ENCODE measurements at places on chromosomes 4 and X.

GRCh38 chr4:108148316-108148715 is 20.4 kb downstream of the LEF1 start:
- DNase-seq: no peak

DNA sequence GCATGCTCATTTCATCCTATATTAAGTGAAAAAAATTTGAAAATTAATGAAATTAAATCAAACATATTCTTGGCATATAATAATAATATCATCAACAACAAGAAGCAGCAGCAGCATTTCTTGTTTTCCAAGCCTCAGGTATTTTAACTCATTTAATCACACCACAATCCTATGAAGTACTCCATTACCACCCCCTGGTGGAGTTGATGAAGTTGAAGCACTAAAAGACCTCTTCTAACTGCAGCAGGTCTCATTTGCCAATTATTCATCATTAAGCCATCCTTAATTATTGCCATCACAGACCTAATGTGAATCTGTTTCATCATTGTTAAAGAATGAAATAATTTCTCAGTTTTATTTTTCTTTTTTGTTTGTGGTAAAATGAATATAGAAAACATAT is 801.4 kb upstream of the GRID2 start:
- no peak for DNase-seq

DNA sequence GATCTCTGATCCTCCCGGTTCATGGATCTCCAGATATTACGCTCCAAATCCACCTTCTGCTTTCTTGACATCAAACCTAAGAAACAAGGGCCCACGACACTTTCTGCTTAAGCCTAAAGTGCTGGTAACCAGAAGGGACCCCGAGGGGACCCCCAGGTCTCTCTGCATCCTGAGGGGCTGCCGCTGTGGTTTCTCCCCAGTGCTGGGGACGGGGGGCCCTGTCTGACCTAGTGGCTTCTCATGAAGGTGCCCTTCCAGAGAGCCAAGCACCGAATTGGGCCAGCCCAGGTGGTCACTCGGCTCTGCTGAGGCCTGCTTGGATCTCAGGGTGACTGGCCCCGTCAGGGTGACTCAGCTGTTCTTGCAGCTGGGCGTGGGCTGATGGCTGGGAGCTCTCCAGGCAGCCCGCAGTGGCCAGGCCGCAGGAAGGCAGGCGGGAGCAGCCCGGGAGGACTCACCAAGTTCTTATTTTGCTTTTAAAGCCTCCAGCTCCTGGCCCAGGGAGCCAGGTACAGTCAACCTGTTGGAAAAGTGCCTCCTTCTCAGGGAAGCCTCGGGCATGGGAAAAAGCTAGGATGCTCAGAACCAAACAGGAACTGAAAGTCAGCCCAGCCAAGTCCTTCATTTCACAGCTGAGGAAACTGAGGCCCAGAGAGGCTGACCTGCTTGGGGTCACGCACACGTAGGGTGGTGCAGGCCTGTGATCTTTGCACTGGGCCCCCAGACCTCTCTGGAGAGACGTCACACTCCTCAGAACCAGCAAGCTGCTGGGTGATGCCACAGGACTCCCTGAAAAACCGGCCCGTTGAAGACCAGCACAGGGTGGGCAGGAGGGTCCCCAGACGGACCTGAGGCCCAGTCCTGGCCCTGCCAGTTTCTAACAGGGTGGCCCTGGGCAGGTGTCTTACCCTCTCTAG is 16.7 kb downstream of the BLOC1S4 start:
- peak; percentile 85 for DNase-seq

DNA sequence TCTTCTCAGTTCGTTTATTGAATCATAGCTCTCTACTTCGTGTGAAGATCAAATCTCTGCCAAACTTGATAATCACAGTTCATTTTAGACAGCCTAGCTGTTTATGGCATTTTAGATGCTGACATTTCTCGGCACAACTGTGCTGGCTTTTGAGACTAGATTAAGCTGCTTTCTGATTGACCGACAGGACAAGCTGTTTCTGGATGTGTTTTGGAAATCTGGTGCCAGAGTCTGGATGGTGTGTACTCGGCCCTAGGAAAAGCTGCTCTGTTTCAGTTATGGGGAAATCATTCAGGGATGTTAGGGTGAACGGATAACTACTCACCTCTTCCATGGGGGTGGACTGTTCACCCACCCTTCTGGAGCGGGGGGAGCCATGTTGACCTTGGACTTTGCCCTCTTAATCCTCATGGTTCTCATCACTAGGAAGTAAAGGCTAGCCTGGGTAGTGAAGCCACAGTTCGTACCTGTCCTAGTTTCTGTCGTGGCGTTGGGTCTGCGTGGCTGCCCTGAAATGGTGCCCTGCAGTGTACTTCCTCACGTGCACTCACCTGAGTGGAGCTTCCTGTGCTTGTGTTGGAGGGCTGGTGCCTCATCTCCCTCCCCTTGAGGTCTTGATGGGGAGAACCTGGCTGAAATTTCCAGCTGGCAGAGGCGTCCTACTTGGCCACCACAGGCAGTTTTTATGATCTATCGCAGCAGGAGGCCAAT is 13.7 kb upstream of the WDR1 start:
- DNase-seq: no peak

GRCh38 chrX:114717921-114718320 is 134.0 kb downstream of the HTR2C start:
- no peak for DNase-seq

- no peak for DNase-seq
Measured at GRCh38 chrX:68209008-68209407, 224.3 kb downstream of the OPHN1 start.

- DNase-seq: no peak
Measured at GRCh38 chr4:164095313-164096110, 601.0 kb downstream of the TMA16 start.

DNA sequence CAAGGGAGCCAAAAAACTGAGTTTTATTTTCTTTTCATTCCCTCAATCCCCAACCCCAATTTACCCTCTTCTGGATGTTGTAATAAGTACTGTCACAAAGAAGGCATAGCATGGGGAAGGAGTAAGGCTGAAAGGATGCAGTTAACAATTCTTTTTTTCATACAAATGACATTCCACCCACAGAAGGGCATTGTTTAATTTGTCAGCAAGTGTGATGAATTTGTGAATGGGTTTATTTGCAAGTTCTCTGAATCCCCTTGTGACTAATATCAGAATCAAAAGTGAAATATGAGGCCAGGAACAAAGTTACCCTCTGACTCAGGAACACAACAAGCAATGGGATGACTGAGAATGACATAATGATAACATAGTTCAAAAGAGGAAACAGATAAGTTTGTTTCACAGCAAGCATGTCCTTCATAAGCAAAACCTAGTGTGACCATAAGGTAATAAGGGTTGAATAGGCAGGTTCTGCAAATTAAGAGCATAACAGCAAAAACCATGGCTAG is 2.1 kb downstream of the GEMIN8 start:
- no peak for DNase-seq

GRCh38 chrX:6678313-6678712 is 143.4 kb upstream of the VCX3A start:
- DNase-seq: no peak
